HEK293T (cell line): ENCODE measurements at places on chromosomes 1 and 21.

GRCh38 chr1:11799896-11800295 lies 5.9 kb downstream of the MTHFR start:
- DNase-seq, result no peak

DNA sequence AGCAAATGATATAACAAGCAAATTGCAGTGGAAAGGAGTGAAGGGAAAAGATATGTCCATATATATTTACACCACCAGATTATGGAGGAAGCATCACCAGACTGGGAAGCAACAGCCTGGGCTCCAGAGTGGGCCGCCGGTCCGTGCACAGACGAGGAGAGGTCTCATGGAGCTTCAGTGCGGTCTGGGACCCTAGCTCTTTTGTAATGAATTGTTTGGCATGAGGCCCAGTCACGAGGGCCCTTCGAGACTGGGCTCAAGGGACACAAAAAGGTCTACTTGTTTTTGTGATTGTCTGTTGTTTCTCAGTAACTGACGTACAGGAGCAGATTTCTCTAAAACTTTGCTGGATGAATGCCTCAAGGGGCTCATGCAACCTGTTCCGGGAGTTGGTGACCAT lies 12.9 kb upstream of the STUM start:
- DNase-seq, result no peak

- no peak for DNase-seq
Observed at GRCh38 chr1:246632281-246633168, 66.3 kb downstream of the CNST start.

GRCh38 chr1:239225396-239225795 lies 161.0 kb upstream of the CHRM3 start:
- DNase-seq, result no peak

- DNase-seq, result no peak
Observed at GRCh38 chr1:162823771-162824525, 33.4 kb downstream of the HSD17B7 start.

DNA sequence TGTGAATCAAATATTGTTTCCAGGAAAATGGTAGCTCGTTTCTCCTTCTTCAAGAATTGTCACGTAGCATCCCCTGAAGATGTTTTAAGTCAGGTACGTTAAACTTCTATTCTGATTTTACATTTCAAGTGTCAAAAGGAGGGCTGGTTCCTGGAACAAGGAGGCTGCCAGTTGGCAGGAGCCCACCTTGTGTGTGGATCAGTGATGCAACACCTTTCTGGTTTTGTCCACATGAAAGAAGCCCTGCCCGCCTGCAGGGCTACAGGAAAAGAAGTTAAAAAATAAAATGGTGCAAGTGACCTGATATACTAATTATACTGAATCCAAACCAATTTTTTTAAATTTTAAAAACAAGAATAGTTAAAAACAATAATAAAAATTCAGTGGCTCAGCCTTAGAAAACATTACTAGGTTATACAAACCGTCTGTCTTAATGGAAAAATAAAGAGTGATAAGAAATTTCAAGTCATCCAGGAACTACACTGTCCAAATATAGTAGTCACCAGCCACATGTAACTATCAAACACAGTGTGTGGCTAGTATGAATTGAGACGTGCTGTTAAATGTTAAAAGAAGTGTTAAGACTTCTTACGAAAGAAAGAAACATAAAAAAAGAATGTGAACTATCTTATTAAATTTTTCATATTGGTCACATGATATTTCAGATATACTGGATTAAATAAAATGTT lies 123.1 kb downstream of the APP start:
- no peak for DNase-seq

GRCh38 chr1:101356604-101357443 lies 120.0 kb downstream of the S1PR1 start:
- no peak for DNase-seq

GRCh38 chr1:233277637-233278606 lies 17.6 kb downstream of the PCNX2 start:
- no peak for DNase-seq

DNA sequence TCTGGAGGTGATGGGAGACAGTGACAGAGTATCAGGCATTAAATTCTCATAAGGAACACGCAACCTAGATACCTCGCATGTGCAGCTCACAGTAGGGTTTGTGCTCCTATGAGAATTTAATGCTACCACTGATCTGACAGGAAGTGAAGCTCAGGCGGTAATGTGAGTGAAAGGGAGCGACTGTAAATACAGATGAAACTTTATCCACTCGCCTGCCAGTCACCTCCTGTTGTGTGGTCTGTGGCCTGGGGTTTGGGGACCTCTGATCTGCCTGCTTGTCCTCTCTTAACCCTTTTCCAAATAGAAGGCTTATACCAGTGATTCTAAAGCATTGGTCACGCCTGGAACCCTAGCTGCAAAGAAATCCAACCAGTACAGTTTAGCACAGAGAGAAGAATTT lies 15.3 kb downstream of the GABPA start:
- no peak for DNase-seq

DNA sequence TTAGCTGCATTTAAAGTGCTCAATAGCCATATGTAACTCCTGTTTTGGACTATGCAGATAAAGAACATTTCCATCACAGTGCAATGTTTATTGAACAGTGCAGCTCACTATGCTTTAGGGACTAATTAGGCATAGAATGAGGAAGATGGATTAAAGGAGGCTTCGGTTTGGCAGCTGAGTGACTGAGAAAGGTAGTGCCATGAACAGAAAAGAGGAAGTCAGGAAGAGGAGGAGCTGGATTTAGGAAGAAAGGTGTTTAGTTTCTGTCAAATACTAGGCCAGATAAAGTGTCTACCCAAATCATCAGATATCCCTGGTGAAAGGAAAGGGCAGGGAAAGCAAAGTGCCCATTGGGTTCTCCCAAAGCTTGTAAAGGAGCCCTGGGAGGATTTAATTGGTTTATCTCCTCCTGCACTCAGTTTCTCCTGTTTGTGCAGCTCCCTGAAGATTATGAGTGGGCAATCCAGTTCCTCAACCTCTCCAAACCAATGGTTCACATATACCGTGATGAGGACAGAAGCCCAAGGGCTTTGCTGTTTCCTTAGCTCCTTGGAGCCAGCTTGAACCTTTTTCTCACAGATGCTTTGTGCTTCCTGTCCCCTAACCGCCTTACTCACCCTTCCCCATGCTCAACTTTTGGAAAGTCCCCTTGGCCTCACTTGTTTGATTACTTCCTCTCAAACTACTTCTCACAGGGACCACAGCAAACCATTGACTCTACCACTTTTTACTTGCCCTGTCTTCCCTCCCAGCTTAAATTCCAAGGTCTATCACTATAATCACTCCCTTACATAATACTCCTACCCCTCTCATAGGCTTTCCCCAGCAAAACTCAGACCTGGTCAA lies 3.5 kb upstream of the RAP1A start:
- no peak for DNase-seq

DNA sequence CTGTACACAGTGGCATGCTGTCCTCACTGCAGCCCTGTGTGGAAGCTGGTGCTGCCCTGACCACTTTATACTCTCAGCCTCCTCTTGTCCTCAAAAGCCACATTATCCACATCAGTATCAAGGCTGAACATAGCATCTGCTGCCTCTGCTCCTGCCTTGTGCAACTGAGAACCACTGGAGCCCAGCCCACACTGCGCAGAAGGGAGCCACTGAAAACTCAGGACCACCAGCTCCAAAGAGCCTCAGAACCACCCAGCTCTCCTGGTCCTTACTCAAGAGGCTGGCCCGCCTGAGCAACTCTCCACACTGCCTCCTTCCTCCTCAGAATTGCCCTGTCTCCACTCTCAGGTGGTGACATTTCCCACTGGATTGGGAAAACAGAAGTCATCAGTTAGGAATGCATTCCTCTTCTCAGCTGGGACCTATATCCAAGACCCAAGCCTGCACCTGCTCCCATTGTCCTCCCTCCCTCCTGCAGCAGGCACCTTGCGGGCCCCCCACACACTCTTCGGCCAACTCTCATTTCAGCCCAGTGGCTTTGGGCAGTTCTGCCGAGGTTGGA lies 7.0 kb upstream of the KISS1 start:
- DNase-seq, result no peak

DNA sequence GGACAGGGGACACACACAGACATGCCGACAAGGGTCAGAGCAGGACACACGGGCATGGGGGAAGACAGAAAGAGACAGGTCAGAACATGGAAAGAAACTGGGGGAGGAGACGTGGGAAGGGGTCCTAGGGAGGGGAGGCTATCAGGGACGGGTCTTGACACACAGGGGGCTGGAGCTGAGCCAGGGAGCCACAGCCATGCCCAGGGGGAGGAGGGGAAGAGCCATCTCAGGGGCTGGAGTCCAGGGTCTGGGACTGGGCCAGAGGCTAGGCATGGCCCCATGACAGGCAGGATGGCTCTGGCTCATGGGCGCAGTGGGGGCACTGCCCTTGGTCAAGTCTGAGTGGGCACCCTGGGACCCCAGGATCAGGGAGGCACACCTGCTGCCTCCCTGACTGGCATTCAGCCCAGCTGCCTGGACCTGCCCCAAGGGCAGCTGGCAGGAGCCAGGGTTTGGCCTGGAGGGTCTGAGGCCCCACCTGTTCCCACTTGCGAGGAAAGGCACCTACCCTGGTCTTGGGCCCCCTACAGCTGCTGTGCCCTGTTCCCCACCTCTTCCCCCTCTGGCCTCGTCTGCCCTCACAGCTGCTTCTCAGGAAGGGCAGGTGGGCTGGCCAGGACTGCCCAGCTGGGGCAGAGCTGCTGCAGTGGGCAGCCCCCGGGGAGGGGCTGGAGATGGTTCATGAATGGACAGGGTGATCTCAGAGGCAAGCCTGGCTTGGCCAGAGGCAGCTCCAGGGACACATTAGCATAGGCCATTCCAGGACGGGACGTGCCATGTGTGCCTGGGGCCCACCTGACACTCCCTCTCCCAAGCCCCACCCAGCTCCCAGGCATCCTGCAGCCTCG lies 42.9 kb downstream of the HSPG2 start:
- no peak for DNase-seq

- no peak for DNase-seq
Observed at GRCh38 chr1:204563307-204563706, 47.1 kb downstream of the MDM4 start.

DNA sequence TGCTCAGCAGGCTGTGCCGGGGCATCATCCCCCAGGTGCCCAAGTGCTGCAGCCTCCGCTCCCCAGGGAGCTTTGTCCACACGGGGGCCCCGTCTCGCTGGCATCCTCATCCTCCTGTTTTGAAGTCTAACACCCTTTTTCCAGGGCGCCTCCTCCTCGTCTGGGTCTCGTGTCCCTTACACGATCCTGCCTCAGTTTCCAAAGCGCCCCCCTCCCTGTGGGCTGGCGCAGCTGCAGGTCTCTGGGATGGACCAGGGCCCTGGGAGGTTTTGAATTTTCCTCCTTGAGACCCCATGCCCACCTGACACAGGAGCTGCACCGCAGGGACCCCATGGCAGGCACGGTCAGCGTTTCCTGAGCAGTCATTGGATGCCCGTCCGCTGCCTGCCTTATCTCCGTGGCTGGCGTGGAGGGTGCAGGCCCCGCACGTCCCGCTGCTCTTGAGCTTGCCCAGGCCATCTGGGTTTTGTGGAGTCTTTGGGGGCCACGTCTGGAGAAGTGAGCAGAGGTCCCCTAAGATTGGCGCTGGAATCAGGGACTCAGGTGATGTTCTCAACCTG lies 37.4 kb upstream of the DIP2A start:
- DNase-seq, result no peak

DNA sequence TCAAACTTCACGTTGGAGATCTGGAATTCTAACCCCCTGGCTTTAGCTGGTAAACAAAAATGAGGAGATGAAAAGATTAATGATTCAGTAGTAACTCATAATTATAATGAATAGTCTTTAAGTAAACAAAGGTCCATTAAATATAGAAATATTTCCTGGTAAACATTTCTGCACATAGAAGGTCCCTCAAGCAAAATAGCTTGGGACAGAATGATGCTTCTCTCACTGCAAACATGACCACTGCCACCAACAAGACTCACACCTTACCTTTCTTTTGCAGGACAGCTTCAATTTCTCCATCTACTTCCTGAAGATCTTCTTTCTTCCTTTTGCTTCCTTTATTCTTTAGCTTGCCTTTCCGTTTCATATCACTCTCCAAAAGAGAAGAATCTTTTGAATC lies 25.2 kb downstream of the NVL start:
- no peak for DNase-seq

GRCh38 chr21:42031241-42031640 lies 21.1 kb upstream of the ZBTB21 start:
- DNase-seq, result no peak

DNA sequence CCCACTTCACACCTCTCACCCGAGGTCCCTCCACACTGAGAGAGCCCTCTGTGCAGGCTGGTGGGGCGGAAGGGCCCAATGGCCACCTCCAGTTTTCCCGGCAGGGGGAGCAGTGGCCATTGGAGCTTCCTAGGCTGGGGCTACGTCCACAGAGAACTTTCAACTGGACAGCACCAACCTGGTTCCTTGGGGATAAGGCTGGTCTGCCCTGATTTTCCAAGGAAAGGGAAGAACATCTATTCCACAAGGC lies 20.3 kb upstream of the LAPTM5 start:
- DNase-seq, result no peak

- DNase-seq, result peak; percentile 85
Observed at GRCh38 chr1:158087320-158087927, 93.3 kb upstream of the CD1D start.

DNA sequence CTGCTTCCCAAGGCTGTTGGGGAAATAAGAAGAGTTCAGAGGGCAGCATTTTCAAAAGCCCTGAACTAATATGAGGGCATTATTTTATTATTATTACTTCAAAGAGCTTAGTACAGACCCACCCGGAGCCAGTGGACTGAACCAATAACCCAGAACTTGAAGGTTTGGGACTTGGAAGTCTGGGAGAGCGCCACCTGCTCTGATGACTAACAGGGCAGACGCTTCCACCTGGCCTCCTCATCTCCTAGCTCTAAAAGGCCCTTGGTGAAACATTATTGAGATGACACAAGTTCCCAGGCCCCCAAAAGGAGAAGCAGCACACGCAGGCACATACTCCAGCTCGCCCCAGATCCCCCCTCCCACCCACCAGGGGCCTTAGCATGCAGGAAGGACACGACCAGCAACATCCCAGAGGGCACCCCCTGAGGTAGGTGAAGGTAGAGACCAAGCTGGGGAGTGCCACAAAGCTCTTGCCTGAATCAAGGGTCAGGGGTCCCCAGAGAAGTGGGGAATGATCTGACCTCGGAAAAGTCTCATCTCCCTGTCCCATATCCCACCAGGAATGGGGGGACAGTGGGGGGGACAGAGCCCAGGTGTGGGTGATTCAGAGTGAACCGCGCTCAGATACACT lies 1.3 kb downstream of the DLGAP3 start:
- no peak for DNase-seq

GRCh38 chr1:207519505-207520399 lies 23.8 kb downstream of the CR1 start:
- DNase-seq, result no peak

GRCh38 chr1:223331929-223332328 lies 32.0 kb downstream of the SUSD4 start:
- DNase-seq, result no peak
